ENCODE measurements at places on chromosomes 3 and 15.

DNA sequence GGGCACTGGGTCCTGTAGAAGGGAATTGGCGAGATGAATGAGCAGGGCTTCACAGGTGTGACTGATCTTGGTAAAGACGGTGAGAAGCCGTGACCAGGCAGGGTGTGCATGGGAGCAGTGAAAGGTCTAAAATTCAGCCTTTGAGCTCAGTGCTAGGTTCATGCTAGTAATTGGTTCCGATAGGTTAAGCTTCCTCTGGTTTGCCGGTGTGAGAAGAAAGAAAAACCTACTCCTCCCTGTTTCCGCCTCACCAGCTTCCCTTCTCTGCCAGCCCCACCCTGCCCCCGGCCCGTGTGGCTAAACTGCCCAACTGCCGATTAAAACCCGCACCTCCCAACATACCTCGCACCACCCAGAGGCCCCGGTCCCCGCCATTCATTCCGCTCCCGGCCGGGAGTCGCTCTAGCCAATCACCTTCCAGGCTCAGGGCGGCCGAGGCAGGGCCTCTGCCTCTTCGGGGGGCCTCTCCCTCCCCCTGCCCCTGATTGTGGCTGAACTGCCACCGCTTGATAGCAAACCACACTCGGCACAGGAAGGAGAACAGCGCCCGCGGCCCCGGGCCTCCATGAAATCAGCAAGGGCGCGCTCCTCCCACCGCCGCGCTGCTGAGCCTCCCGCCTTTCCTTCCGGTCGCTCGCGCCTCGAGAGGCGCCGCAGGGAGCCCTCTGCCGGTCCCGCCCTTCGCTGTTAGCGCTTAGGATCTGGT lies 7.3 kb upstream of the NRROS start:
- DNase-seq: peak; percentile 85

- no peak for DNase-seq
These were observed 941 bp downstream of the SLC12A8 start for GRCh38 chr3:125211523-125212090.

DNA sequence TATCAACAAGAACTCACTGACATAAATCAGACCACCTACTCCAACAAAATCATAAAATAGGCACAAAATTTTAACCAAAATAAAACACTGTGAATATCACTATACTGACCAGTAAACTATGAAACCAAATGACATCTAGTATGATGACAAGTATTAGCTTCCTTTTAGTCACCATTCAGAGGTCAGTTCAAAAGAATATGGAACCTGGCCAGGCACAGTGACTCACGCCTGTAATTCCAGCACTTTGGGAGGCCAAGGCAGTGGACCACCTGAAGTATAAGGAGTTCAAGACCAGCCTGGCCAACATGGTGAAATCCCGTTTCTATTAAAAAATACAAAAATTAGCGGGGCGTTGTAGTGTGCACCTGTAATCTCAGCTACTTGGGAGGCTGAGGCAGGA lies 65.8 kb downstream of the SMARCC1 start:
- DNase-seq: no peak

DNA sequence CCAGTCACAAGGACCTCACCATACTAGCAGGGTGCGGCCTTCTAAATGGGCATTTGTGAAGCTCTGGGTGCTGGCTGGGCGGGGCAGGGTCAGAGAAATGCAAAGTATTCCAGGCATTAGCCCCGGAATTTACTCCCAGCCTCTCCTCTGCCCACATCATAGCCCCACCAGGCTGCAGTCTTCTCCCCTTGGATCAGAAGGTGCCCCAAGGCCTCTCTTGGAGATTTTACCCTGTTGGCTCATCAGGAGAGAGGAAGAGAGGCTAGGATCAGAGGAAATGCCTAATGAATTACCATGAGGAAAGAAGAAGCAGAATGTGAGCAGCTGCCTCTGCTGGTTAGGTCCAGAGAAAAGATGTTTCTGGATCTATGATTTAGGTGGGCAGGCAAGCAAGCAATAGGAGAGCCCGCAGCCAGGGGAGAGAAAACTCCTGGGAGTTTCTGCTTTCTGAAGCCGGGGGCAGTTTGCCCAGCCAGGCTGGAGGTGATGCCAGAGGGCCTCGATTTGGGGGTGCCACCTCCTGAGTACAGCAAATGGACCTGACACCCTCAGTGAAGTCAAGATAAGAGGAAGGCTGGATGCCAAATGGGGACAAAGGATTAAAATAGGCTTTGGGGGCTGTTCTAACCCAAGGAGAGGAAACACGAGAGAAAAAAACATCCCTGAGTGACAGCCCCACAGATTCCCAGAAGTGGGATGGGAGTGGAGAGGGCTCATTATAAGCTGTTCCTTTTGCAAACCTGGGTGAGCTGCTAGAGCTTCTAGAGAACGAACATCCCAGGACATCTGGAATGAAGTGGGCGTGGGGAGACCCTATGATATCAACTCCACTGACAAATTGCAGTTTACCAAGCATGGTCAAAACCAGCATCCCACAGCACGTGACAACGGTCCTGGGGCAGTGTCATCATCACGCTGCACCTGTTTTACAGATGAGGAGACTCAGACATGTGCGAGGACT lies 65.4 kb downstream of the BDH1 start:
- no peak for DNase-seq

GRCh38 chr15:74060251-74060650 lies 22.1 kb downstream of the GOLGA6A start:
- no peak for DNase-seq

DNA sequence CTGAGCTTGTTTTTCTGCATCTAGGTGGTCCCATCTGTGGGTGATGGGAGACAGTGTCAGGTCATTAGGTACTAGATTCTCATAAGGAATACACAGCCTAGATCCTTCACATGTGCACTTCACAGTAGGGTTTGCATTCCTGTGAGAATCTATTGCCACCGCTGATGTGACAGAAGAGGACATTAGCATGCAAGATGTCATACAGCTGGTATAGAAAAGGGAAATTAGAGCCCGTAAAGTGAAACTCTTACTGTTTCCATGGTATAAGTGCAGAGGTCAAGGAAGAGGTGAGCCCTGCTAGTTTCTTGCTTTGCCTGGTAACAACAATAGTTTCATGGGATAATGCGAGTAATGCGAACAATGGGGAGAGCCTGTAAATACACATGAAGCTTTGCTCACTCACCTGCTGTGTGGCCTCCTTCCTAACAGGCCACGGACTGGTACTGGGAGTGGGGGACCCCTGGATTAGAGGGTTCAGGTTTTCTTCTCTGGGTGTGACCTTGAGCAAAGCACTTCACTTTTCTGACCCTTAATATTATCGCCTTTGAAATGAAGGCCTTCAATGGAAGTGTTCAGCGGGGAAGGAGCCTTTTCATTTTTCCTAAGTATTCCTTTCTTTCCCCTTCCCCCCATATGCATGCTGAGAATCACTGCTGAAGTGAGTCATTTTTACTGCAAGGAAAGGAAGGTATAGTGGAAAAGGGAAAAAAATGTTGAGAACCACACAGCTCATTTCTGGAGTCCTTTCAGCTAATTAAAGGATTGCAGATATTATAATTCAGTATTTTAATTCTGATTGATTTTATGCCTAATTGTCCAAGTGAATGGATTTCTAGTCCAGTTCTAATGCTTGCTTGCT lies 286.4 kb downstream of the UBE2E2 start:
- no peak for DNase-seq

DNA sequence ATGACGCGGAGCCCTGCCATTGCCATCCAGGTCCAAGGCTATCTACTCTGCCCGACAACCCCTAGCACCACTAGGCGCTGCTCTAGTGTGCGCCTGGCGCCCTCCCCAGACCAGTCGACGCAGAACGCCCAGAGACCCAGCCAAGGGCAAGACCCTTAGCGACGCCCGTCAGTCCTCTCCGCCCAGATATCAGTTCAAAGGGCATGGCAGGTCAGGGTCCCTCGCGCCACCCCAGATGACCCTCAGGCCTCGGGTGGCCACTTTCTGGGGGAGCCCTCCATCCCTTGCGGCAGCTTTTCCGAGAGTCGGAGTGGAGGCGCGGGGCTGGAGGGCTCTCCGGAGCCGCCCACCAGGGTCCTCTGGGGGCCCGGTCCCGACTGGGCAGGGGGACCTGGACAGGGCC lies 371 bp upstream of the CLSTN2 start:
- no peak for DNase-seq

DNA sequence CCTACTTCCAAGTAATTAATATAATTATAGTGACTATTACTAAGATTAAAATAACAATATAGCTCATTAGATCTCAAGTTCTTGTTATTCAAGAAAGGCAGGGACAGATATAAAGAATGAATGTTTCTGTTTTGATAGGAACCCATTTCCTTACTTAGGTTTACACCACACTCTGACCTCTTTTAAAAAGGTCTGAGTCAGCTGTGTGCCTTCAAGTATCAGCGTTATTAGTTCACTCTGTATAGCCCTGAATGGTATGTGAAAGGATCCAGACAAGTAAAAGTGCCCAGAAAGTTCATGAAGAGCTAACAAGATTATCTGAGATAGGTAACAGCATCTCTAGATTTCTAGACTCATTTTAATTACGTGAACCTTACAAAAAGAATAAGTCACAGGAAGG lies 28.9 kb downstream of the PDCD10 start:
- DNase-seq: no peak

DNA sequence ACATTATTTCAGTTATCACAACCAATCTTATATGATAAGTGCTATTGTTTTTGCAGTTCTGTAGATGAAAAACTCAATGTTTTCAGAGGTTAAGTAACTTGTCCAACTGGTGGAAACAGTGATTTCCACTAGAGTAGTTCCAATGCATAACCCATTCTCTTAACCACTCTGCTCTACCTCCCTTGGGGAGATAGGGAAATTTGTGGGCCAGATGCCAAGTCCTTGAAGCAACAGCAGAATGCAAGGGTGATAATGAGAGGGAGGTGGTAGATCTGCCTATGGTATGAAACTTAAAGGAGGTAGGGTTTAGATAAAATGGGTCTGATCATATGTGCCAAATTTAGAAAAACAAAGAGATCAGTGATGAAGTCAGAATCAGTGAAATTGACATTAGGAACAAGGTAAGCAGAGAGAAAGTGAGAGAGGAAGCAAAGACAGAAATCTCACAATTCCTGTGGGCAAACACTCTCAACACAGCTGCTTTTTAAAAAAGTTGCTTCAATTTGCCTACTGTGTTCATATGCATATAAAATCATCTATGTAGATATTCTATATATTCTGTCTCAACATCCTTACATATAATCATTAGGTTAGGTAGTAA lies 50.5 kb upstream of the UBP1 start:
- peak; percentile 52 for DNase-seq

GRCh38 chr3:160398820-160399124 lies 253 bp downstream of the IFT80 start:
- no peak for DNase-seq

- DNase-seq: no peak
These were observed 153.5 kb downstream of the MECOM start for GRCh38 chr3:169509780-169510692.

- DNase-seq: no peak
These were observed 243.9 kb downstream of the ZBTB20 start for GRCh38 chr3:114903213-114903612.

DNA sequence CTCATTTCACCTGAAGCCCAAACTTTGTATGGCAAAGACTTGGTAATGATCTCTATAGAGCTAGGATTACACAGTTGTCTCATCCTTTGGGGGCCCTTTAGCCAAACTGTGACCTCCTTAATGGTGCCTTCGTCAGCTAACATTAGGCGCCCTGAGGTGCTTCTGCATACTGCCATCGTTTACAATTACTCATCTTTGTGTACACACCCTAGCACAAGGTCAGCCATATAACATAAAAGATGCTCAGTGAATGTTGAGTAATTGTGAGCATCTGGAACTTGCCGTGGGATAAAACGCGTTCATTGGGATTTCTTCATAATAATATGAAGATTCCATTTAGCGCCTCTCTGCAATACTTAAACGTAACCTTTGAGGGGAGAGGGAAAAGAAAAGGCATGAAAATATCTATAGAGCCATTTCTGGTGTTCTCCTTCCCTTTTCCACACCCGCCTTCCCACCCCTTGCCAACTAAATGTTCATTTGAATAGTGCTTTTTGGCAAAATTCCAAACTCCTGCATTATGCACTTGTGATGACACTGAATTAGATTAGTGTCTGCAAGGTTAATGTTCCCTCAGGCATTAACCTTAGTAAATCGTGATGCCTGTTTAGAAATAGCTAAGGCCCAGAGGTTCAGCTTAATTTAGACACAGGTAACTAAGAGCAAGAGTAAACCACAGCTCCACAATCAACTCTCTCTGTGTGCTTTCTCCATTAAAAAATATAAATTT lies 990 bp upstream of the ZNF148 start:
- DNase-seq: peak; percentile 28

- DNase-seq: no peak
These were observed 1468.9 kb upstream of the GBE1 start for GRCh38 chr3:83230376-83230775.

- no peak for DNase-seq
These were observed 1.7 kb downstream of the P2RY14 start for GRCh38 chr3:151276687-151277042.

- DNase-seq: no peak
These were observed 203.8 kb upstream of the HES1 start for GRCh38 chr3:193932136-193932535.

- no peak for DNase-seq
These were observed 63.4 kb upstream of the FOXP1 start for GRCh38 chr3:71646971-71647370.

DNA sequence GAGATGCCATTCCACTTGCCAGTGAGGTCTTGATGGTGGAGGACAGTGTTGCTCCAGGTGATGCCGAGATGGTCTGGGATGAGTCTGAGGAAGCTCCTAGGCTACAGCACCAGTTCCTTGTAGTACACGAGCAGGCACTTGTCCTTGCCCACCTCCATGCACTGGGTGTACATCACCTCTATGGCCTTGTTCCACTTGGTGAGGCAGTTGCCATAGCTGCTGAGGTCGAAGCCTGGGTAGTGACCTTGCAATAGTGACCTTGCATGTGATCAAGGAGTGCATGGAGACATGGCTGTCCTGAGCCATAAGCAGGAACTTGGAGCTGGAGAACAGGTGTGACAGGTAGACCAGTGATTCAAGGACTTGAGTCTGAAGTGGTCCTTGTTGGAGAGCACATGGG lies 47.6 kb downstream of the CDIN1 start:
- DNase-seq: no peak

DNA sequence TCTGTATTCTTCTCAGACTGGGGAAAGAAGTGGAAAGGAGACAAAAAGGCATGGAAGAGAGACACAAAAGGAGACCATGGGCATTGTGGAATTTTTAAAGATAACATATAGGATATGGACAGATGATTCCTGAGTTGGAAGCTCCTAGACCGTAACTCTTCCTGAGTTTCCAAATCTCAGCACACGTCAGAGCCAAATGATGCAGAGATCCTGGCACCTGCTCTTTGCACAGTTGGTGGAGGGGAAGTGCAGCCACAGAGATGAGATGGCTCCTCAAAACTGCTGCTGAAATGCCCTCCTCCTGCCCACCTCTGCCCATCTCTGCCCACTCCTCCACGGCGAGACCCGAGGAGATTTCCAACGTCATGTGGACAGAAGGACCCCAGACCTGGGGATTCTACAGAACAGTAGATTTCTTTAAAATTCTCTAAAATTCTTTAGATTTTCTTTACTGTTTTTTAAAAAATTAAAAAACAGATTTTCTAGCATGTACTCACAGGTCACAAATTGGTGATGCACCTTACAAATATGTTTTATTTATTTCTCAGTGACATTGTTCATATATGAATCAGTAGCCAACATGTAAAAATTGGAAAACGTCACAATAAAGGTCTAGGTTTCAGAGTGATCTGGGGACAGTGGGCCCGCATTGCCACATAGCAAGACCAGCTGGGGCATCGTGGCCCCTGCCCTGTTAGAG lies 8.1 kb downstream of the CPN2 start:
- no peak for DNase-seq
